ENCODE measurements at places on chromosomes 12 and 14.
A peak's percentile ranks its signal among the peaks of the same experiment; 100 is the strongest.

- no peak for DNase-seq
Measured at GRCh38 chr14:64279704-64280668, 14.2 kb downstream of the ESR2 start.

DNA sequence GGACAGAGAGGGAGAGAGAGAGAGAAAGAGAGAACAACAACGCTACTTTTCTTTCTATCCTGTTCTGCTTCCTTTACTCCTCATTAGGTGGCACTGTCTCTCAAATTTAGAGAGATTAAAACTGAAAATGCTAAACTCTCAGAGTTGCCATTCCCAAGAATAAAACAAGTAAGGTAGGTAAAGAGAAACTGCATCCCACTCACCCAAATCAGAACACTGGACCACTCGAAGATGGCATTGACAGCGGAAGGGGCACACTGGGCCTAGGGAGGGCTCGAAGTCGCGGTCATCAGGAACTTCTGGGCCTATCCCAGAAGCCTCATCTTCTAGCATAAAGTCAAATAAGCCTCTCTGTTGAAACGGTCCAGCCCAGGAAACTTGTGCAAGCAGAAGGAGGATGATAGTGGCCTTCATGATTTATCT is 4.5 kb downstream of the DCN start:
- DNase-seq, result no peak

DNA sequence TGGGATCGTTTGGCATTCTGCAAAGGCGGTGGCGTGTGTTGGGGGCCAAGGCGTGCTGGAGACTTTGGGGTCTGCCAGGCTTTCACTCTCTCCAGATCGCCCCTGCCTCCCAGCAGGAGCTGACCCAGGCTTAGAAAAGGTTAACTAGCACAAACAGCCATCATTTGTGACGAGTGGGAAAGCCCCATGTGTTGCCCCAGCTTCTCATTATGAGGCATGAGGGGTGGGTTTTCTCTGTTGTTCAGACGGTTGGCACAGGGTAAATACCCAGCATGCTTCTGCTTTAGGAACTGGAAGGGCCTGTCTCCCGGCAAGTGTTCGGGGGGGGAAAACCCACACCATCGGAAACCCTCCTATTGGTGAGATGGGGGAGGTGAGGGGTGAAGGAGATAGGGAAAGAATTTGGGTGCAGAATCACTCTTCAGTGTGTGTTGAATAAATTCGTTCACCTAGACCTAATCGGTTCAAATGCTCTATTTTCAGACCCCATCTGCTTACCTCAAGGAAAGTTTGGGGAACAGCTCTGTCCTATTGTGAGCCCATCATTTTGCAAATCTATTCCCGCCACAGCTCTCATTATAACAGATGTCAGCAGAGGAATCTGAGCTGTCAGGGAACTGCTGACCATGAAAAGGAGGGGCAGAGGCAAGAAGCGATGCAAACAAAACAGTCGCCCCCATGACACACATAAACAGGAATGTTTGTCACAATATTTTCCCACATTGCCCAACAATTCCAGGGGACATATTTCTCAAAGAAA is 34.7 kb upstream of the C12orf42 start:
- DNase-seq, result no peak

DNA sequence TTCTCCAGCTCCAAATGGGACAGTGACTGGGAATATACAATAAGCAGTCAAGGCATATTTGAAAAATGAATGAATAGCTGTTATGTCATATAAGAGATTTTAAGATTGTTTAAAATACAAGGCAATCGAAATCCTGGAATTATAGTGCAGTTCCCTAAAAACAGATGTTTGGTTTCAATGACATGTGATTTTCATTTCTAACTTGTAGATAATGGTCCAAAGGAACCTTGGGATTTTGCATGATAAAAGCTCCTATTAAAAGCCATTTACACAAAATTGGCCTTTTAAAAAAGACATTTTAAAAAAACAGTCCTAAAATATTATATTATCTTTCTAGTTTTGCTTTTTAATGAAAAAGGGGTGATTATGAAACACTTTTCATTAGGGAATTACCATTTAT is 905.1 kb downstream of the GALC start:
- DNase-seq, result no peak

DNA sequence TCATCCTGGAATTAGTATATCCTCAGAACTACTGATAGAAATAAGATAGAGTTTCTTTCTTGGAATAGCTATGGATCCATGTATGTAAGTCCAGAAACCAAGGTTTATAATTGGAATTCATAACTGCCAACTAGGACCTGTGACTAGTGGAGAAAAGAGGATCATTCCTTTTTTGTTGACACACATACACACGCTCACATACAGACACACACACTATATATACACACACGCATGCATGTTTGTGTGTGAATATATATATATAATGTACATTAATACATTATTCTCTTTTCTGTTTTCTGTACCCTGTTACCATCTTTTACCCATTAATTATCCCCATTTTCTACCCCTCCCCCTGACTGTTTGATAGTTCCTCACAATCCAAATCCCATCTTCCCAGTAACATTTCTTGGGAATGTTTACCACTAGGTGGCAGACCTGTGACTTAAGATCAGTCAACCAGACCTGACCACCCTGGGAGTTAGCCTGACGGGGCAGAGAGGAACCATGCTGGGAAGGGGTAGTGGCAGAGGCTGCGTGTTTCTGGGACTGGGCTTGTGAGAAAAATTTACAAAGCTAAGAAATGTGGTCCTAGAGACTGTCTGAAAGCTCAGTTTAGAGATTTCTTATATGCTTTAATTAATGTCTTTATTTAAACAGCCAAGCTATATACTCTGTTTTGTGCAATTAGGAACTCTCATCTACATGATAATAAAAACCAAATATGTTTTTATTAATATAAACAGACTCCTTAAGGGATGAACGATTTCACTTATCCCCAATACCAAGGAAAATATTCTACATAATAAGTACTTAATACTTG is 308.0 kb downstream of the PPFIA2 start:
- DNase-seq, result no peak

GRCh38 chr12:67388331-67389138 is 119.4 kb downstream of the CAND1 start:
- no peak for DNase-seq

- no peak for DNase-seq
Measured at GRCh38 chr12:1827826-1828805, 7.8 kb downstream of the LRTM2 start.

GRCh38 chr12:25970916-25971653 is 12.6 kb downstream of the RASSF8 start:
- DNase-seq, result peak; percentile 58

- peak; percentile 88 for DNase-seq
Measured at GRCh38 chr12:48814262-48815125, 3.8 kb upstream of the CACNB3 start.

All from tibial nerve (tissue), 4 donors.